ENCODE measurements at places on chromosomes 13 and 19.
A peak's percentile ranks its signal among the peaks of the same experiment; 100 is the strongest.

GRCh38 chr13:48296528-48296927, 7.0 kb upstream of the RB1 start:
- no peak for DNase-seq

GRCh38 chr19:37594982-37595382, 306 bp downstream of the ZNF540 start:
- DNase-seq: peak; percentile 35

- no peak for DNase-seq
These were observed 117.8 kb upstream of the IRS2 start for GRCh38 chr13:109904218-109904617.

DNA sequence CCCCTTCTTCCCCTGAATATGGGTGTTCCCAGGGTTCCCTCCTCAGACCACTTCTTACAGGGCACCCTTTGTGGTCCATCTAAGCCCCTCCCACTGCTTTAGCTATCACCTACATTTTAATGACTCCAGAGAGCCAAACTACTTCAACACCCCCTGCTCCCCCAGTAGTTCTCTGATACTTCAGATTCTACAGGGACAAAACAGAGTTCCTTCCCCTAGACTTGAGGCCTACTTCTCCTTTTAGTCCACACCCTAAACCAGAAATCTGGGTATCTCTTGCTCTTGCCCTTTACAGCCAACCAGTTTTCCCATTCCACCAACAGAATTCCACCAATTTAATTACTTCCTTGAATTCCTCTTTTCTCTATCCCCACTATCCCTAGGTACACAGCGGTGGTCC, 107.2 kb downstream of the KCNRG start:
- no peak for DNase-seq

DNA sequence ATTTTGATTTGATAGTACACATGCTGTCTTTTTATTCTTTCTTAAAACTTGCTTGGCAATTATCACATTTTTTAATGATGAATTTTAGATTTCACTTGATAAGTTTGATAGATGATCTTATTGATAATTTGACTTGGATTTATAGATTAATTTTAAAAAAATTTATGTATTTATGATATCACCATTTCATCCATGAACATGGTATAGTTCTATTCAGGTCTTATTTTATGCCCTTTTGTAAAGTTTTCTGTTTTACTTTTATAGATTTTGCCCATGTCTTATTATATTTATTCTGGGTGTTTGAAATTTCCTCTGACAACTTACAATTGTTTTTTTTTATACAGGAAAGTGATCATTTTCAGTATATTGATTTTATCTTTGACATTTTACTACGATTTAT, 39.5 kb downstream of the ZNF536 start:
- no peak for DNase-seq

DNA sequence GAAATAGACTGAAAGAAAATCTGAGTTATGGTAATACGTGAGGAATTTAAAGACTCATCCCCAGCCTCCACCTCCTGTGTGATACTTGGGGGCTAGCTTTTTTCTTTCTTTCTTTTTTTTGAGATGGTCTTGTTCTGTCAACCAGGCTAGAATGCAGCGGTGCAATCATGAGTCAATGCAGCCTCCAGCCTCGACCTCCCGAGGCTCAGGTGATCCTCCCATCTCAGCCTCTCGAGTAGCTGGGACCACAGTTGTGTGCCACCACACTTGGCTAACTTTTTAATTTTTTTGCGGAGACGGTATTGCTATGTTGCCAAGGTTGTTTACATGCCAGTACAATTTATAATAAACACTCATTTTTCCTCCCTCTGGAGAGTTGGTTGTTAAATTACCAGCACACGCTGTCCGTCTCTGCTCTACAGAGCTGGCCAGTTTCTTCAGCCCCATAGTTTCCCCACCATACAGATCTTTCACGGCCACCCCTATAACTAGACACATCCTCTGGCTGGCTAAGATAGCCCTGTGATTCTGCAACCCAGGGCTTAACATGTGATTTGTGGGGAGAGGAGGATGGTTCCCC, 4.8 kb downstream of the TNFSF9 start:
- DNase-seq: no peak

DNA sequence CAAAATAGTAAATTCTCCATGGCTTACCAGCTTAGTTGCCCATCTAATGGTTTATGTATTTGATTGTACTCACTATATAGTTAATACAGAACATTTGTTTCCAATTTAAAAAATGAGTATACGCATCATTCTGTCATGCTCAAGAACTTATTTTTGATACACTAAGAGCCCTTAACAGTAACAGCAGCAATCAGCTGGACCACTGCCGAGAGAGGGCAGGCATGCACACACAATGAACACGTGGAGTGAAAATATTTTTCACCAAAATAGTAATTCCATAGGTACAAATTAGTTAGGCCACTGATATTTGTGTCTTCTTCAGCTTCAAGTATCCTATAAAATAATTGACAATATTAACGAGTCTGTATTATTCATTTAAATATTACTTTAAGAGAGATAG, 109.9 kb downstream of the KLF12 start:
- no peak for DNase-seq

GRCh38 chr13:41501281-41501680, 43.9 kb downstream of the RGCC start:
- no peak for DNase-seq

All from activated T-helper 1 cell treated with anti-CD3 and anti-CD28 coated beads, Interleukin-2, amount 50 U/mL, for 16 hours (primary cell).